ENCODE measurements at places on chromosomes 4 and X. TPM values are rescaled to one million over a fixed set of nuclear protein-coding genes. Genes with fewer than 3 reads are reported as not detected.

DNA sequence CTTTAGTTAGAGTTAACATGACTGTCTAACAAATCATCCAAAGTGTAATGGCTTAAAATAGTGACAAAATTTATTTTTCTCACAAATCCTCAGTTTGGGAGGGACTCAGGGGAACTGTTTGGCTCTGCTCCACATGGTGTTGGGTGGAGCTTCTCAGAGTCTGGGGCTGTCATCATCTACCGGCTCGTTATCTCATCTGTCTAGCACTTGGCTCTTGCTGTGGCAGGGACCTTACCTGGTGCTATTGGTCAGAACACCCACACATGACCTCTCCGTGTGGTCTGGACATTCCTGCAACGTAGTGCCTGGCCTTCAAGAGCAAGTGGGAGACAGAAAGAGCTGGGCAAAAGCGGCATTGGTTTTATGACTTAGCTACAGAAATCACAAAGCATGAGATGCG lies 866.9 kb upstream of the FRG1 start:
- no peaks in the 10 kb centered on the region for H3K4me1 ChIP-seq
- no peaks in the 10 kb centered on the region for H3K36me3 ChIP-seq
- H3K4me3 ChIP-seq, result no peak overlapping the region
- H3K27ac ChIP-seq, result no peak overlapping the region
- no peaks in the 10 kb centered on the region for H3K27me3 ChIP-seq

The XK gene
- 2.8 TPM for total RNA-seq

DNA sequence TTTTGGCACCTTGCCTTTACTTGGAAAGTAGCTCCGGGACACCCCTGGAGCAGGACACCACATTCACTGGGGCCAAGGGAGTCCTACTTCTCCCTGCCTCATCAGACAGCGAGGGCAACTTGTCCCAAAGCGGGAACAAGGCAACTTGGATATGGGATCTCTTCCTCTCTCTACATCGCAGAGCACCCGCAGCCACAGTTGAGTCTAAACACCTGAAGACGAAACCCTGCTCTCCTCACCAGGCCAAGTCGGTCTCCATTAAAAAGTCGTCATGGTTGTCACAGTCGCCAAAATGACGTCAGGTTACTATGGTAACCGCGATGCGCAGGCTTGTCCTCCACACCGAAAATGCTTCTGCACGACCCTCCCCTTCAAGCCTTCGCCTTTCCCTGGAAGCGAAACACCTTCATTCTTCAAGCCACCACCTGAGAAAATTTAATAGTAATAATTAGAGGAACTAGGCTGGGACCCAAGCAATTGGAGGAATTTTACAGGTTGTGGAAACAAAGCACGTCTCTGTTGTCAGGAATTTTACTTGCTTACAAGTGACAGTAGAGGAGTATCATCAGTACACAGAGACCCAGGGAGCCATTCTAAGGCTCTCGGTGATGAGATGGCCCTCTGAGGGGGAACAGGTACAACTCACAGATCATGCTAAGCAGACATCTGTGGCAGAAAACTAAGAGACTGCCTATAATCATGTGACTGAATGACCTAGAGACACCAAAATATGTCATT lies 30.5 kb upstream of the TCEAL4 start:
- H3K27me3 ChIP-seq, result no peaks in the 10 kb centered on the region
- no peak overlapping the region for H3K27ac ChIP-seq
- no peaks in the 10 kb centered on the region for H3K4me1 ChIP-seq
- H3K4me3 ChIP-seq, result no peak overlapping the region
- H3K36me3 ChIP-seq, result no peaks in the 10 kb centered on the region

DNA sequence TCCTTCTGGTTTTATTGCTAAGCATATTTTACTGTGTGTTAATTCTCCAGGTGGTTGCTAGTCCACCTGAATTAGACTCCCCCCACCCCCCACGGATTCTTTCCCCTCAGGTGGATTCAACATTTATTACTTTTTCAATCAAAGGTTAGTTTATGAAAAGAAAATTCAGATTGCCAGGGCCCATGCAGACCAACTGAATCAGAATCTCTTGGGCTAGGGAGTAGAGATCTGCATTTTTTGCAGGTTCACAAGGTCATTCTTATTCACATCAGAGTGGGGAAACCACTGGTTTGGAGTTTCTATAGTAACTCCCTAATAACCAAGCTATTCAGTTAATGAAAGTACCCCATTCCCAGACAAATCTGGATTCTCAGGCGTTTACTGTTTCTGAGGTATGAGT lies 9.8 kb downstream of the TMEM255A start:
- H3K27ac ChIP-seq, result no peak overlapping the region
- no peak for DNase-seq
- H3K4me3 ChIP-seq, result no peak overlapping the region
- no peaks in the 10 kb centered on the region for H3K36me3 ChIP-seq
- H3K27me3 ChIP-seq, result no peaks in the 10 kb centered on the region
- H3K4me1 ChIP-seq, result no peaks in the 10 kb centered on the region

The MAGEB10 gene
- total RNA-seq, result not detected

- no peak for DNase-seq
- no peaks in the 10 kb centered on the region for H3K36me3 ChIP-seq
- no peaks in the 10 kb centered on the region for H3K27me3 ChIP-seq
- no peak overlapping the region for H3K4me3 ChIP-seq
- no peak overlapping the region for H3K27ac ChIP-seq
Measured at GRCh38 chr4:28117084-28117682, 1256.5 kb downstream of the STIM2 start.

The PIN4 gene
- total RNA-seq, result 7.2 TPM

DNA sequence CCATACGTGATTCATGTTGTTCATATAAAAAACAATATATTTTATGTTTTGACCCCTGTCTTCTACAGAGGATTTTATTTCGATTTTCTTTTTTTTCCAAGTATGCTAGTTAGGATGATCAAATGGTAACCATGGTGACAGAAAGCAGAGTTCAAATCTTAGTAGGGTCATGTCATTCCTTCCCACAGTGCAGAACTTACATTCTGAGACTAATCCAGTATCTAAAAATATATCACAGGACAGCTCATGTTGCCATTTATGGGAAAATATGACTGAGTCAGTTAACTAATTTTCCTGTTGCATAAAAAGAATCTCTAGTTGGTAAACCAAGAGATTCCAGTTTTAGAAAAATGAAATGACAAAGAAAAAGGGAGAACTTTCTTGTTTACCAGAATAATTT lies 209.5 kb downstream of the PARM1 start:
- H3K4me1 ChIP-seq, result no peaks in the 10 kb centered on the region
- H3K27me3 ChIP-seq, result no peaks in the 10 kb centered on the region
- H3K36me3 ChIP-seq, result no peaks in the 10 kb centered on the region
- no peak overlapping the region for H3K27ac ChIP-seq

GRCh38 chr4:2295500-2295899 lies 33.6 kb upstream of the MXD4 start:
- no peaks in the 10 kb centered on the region for H3K4me1 ChIP-seq
- DNase-seq, result no peak
- no peak overlapping the region for H3K27ac ChIP-seq
- no peaks in the 10 kb centered on the region for H3K27me3 ChIP-seq

- no peaks in the 10 kb centered on the region for H3K4me1 ChIP-seq
- no peaks in the 10 kb centered on the region for H3K27me3 ChIP-seq
- DNase-seq, result no peak
- H3K36me3 ChIP-seq, result no peaks in the 10 kb centered on the region
- H3K27ac ChIP-seq, result no peak overlapping the region
- H3K4me3 ChIP-seq, result no peak overlapping the region
Measured at GRCh38 chrX:36978886-36979285, 29.3 kb upstream of the FAM47C start.

- H3K27me3 ChIP-seq, result no peaks in the 10 kb centered on the region
- H3K4me3 ChIP-seq, result no peak overlapping the region
- no peak overlapping the region for H3K27ac ChIP-seq
- no peaks in the 10 kb centered on the region for H3K4me1 ChIP-seq
- DNase-seq, result no peak
- H3K36me3 ChIP-seq, result no peaks in the 10 kb centered on the region
Measured at GRCh38 chr4:163748449-163748848, 254.0 kb downstream of the TMA16 start.

DNA sequence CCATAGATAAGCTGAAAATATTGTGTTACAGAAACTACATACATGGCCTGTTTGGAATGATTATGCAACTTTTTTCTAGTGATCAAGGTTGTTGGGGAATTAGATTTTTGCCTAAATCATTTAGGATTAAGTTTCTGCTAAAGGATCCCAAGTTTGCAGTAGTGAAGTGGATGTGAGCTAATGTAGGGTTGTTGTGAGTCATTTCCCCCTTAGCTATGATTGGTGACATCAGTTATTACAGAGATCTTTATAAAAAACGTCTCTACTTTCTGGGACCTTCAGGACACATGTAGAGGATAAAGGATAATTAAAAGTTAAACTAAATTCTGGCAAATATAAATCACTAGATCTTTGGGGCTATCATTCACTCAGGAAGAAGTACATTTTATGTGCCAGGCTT lies 133.3 kb downstream of the GATB start:
- no peak overlapping the region for H3K4me3 ChIP-seq
- DNase-seq, result no peak
- 0 out of 2 replicates have a peak, but pooled peaks cover 3% of the 10 kb centered on the region for H3K4me1 ChIP-seq
- H3K27ac ChIP-seq, result no peak overlapping the region
- H3K36me3 ChIP-seq, result no peaks in the 10 kb centered on the region
- no peaks in the 10 kb centered on the region for H3K27me3 ChIP-seq

The RBM46 gene
- total RNA-seq, result not detected

The PIR gene
- 49.6 TPM for total RNA-seq

DNA sequence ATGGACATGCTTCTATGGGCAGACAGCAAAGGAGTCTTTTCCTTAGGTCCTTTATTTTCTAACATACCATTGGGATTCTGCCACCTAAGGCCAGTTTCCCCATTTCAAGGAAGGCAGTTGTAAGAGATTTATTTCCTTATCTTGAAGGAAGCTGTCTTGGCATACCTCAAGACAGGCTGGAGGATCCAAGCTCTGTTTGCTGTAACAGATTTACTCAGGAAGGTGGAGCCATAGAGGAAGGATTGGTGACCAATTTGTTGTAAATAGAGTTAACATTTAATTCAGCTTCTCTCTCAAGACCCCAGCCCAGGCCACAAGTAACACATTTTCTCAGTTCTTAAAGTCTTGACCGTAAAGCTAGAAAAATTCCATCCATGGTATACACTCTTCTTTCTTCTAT lies 131.6 kb upstream of the TENM3 start:
- no peaks in the 10 kb centered on the region for H3K27me3 ChIP-seq
- no peaks in the 10 kb centered on the region for H3K36me3 ChIP-seq
- H3K4me1 ChIP-seq, result no peaks in the 10 kb centered on the region

DNA sequence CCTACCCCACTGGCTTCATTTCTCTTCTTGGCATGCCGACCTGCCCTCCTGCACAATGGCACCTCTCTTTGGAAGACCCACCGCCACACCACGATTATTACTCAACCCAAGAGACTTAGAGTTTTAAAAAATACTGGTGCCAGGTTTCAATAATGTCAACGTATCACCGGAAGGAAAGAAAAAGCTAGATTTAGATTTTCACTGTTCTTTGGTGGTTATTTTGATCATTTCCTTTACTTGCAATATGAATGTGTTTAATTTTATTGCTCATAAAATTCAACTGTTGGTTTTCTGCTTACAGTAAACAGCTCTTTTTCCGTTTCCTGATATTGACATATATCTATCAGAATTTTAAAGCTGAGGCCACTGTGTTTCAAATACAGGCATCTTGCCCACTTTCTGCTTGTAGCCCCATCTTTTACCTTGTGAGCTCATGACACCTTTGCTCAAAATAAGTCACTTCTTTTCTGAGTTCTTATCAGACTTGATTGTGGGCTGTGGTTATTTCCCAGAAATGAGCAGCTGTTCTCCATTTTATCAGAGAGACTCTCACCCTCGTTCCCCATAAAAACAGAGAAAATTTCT lies 439.1 kb downstream of the INPP4B start:
- no peak overlapping the region for H3K4me3 ChIP-seq
- DNase-seq, result no peak
- H3K4me1 ChIP-seq, result peaks cover 18% of the 10 kb centered on the region

GRCh38 chr4:24604558-24605214 lies 20.3 kb upstream of the DHX15 start:
- no peak overlapping the region for H3K4me3 ChIP-seq
- DNase-seq, result no peak
- no peak overlapping the region for H3K27ac ChIP-seq

The BEND2 gene
- not detected for total RNA-seq

DNA sequence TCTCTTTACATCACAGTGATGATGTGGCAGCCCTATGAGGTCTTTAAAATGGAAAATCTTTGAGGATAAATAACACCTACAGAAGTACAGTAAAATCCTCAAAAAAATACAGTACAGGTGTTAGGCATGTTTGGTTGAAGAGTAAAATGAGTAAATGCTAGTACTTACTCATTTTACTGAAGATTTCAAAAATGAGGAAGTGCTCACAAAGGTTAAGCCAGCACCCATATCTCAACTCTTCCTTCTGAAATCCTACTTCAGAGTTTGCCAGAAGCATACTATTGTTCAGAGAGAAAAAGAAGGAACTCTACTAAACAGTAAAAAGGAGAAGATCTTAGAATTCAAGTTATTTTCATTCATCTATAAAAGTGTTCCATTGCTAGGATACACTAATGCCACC lies 130.9 kb downstream of the CBR4 start:
- DNase-seq, result no peak
- H3K27me3 ChIP-seq, result no peaks in the 10 kb centered on the region
- no peak overlapping the region for H3K27ac ChIP-seq
- H3K36me3 ChIP-seq, result peaks cover 71% of the 10 kb centered on the region
- H3K4me3 ChIP-seq, result no peak overlapping the region

- H3K27ac ChIP-seq, result no peak overlapping the region
- DNase-seq, result no peak
- H3K27me3 ChIP-seq, result no peaks in the 10 kb centered on the region
Measured at GRCh38 chr4:156118507-156119220, 165.0 kb upstream of the CTSO start.

- DNase-seq, result no peak
- no peaks in the 10 kb centered on the region for H3K27me3 ChIP-seq
- H3K4me3 ChIP-seq, result no peak overlapping the region
- H3K36me3 ChIP-seq, result no peaks in the 10 kb centered on the region
Measured at GRCh38 chr4:2827874-2828751, 15.5 kb upstream of the ADD1 start.

The BEX5 gene
- total RNA-seq, result not detected

Measured in SJSA1 (cell line).